ENCODE measurements at places on chromosomes 11 and 22. TPM values are rescaled to one million over a fixed set of nuclear protein-coding genes. Genes with fewer than 3 reads are reported as not detected.

Gene TSG101
- total RNA-seq = 43.9 TPM

Gene RIC3
- total RNA-seq = not detected

Gene KRTAP5-1
- total RNA-seq = not detected

Gene BIK
- 1.4 TPM for total RNA-seq

Gene APOL5
- total RNA-seq = not detected

Gene RTN4RL2
- 0.13 TPM for total RNA-seq

Gene SLN
- total RNA-seq = not detected

Gene LRRC55
- total RNA-seq = 0.13 TPM

Gene IL18
- not detected for total RNA-seq

Gene KLHDC7B
- total RNA-seq = not detected

Gene SLC37A2
- total RNA-seq = 1.1 TPM

Gene GNB1L
- total RNA-seq = 5.4 TPM

Gene MYOD1
- total RNA-seq = not detected

Gene USP2
- total RNA-seq = 0.25 TPM

Gene MFNG
- 197 TPM for total RNA-seq

Gene APOL4
- total RNA-seq = 3.6 TPM

GRCh38 chr11:75639762-75640181 is 29.1 kb downstream of the MAP6 start:
- DNase-seq = peak; percentile 71

DNA sequence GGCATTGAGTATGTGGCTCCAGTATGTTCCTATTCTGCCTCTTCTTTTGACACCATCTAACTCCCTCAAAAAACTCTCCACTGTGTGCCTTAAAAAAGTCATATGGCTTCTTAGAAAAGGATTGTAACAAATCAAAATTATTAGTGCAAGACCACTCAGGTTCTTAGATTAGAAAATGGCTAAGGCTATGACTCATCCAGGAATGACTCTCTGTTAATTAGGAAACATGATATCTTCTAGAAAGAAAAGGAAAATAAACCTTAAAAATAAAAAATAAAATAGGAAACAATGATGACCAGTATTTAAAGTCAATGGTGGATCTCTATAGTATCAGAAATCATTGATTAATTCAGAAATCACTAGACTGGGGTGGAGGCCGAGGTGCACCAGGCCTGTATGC is 21.7 kb downstream of the SLC25A17 start:
- DNase-seq = no peak

GRCh38 chr11:117928446-117929141 is 608 bp downstream of the TMPRSS13 start:
- no peak for DNase-seq

DNA sequence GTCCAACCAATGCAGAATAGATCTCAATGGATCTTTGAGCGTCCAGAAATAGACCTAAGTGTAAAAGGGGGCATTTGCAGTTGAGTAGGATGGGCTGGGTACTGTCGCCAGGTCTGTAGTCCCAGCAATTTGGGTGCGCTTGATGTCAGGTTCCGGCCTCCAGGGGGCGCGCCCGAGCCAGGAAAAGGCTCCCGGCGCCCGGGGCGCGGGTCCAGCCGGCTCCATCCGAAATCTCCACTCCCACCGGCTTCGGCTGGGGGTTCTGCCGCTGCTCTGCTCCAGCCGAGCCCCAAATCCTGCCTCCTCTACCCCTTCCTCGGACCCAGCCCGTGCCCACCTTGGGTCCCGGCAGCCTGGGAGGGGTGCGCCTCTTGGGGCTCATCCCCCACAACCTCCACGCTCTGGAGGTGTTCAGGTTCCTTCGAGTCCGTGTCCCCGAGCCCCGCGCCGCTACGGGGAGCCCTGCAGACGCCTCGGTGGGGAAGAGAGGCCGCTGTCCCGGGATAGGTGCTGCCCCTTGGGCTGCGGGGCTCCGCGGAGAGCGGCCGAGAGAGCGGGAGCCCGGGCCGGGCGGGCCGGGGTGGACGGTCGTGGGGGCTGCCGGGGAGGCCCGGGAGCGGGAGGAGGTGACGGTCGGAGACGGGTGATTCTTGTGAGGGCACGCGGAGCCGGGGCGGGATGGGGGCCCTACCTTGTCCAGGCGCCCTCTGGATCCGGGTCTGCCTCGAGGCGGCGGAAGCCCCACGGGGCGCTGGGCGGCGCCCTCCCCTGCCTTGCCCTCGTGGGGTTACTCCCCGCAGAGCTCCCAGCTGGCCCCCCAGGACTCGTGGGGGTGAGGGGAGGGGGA is 13.0 kb upstream of the CYB5R3 start:
- DNase-seq = no peak

- DNase-seq = no peak
Measured at GRCh38 chr11:106063009-106063408, 14.1 kb downstream of the KBTBD3 start.

DNA sequence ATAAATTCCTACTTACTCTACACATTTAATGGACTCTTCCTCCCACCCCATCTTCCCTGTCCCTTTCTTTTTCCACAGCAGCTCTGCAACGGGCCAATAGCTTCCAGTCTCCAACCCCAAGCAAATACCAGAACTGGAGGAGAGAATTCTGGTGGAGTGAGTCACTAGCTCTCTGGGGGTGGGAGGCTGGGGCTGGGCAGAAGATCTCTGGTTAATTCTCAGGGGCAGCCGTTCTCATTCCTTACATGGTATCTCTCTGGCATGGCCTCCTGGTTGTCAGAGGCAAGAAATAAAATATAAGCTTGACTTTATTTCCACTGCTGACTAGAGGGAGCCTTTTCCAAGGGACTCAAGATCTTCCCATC is 90.4 kb upstream of the PARVA start:
- no peak for DNase-seq

GRCh38 chr11:2463766-2464277 is 19.0 kb downstream of the KCNQ1 start:
- no peak for DNase-seq

DNA sequence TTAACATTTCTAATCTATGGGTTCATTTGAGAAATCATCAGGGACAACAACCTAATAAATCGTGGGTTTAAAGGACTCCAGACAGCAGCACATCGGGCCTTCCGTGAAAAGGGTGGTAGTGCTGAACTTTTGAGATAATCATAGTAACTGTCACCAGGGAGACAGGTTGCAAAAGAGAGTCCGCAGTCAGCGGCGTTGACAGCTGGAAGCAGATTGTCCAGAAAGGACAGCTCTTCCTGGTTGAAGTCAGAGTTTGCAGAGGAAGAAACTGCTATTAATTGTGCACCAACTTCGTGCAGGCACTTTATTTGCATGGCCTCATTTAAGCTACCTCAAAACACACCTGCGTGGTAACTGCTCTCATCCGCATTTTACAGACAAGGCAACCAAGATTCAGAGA is 20.5 kb upstream of the ISX start:
- DNase-seq = no peak

DNA sequence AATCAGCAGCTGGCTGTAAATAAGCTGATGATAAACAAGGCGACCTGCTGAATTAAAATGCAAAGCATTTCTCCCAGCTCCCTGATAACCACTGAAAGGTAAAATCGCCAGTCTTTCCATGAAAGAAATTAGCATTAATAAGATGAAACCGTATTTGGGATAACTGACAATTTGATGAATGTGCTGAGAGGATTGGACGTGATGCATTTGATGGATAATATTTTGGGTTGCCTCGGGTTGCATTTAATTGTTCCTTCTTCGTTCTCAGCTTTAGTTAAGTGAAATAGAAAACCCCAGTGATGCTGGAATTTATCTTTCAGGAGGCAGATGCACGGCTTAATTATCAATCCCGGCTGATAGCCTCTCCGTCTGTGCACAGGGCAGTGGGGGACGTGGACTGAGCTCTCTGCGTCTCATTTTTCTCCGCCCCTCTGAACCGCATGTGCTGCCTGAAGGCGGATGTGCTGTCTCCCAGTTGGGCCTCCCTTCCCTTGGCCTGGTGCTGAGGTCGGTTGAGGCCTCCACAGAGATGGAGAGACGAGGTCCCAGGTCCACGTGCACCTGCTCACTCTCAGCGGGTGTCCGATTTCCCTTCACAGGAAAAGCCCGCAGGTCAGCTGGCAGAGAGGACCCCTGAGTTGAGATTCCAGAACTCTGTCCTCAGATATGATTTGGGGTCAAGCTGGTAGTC is 846.2 kb downstream of the BRD1 start:
- DNase-seq = no peak

DNA sequence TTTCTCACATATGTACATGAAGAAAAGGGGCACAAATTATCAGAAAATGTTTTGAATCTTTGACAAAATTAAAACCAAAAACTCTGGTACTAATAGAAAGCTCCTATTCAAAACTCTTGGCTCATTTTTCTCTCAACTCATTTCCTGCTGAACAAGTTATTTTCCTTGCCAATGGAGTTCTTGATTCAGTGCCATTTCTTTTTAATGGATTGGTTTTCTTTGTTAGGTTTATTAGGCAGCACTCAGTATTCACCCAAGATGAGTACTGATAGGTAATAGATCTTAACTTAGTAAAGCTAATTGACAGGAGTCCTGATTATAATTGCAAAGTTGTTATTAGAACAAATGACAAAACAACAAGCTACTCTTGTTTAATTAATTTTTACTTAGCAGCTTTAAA is 279.4 kb upstream of the PDGFD start:
- DNase-seq = peak; percentile 11

DNA sequence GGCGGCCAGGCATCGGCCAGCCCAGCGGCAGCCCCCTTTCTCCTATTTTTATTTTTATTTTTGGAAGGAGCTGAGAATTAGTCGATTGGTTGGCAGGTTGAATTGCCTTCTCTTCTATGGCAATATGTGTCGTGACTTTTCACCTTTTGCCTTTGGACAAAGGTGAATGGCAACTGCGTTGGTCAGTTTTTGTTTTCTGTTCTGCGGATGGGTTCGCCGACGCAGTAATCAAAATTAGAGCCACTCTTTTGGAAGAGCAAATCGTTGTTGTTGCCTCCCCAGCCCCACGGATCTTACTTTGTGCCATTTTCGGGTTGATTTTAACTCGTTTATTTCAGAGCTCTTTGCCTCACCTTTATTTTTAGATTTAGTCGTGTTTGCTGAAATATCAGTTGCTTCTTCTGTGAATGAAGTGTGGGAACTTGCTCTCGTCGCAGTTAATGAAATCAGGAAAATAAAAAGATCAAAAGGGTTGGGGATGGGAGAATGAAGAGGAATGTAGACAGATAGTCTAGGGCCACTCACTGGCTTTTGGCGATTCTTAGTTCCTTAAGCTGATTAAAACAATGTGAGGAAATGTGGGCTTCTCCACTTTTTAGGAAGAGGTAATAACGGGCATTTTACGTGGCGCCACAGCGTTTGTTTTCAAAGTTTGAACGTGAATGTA is 1.6 kb downstream of the CECR2 start:
- DNase-seq = no peak

DNA sequence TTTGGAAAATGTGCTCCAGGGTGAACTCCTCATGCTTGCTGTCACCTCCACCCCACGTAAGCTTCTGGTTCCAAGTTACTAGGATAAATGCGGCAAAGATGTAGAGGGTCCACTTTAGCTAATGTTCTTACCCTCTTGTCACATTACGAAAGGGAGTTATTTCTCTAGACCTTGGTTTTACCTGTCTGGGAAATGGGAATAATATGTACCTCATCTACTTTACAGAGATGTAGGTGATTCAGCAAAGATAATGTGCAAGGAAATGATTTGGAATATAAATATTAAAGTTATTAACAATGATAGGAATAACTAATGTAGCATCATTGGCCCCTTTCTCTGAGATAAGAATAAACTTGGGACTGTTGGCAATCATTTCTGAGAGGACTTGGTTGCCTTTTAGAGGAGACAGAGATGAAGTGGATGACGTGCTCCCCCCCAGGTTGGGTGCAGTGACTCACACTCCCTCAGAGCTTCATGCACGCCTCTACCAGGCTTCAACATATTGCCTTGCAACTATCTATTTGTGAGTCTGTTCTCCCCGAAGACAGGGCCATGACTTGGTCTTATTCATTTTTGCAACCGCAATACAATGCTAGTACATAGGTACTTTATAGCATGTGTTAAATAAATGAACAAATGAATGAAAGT is 97.1 kb downstream of the ME3 start:
- DNase-seq = peak; percentile 17

- DNase-seq = no peak
Measured at GRCh38 chr11:11946180-11946579, 62.2 kb downstream of the DKK3 start.

- DNase-seq = peak; percentile 25
Measured at GRCh38 chr22:46727813-46728364, 10.2 kb downstream of the CERK start.

DNA sequence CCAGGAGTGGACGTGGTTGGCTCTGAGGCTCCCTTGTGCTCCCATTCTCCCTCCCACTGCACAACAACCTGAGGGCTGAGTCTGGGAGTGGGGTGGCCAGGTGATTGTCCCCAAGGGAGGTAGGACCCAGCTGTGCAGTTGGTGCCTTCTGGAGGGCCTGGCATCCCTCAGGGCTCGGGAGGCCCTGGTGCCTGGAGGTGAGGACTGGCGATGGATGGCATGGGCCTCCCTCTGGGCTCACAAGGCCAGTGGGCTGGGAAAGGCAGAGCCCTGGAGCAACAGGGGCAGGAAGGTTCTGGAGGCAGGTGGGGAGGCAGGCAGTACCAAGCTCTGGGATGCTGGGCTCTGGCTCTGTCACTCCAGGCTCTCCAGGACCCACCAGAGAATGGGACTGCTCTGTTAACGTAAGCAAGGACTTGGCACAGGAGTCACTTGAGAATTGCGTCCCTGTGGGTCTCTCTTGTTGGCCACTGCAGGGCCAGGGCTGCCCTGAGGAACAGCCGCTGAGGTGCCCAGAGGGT is 114.2 kb downstream of the KCNQ1OT1 start:
- no peak for DNase-seq

DNA sequence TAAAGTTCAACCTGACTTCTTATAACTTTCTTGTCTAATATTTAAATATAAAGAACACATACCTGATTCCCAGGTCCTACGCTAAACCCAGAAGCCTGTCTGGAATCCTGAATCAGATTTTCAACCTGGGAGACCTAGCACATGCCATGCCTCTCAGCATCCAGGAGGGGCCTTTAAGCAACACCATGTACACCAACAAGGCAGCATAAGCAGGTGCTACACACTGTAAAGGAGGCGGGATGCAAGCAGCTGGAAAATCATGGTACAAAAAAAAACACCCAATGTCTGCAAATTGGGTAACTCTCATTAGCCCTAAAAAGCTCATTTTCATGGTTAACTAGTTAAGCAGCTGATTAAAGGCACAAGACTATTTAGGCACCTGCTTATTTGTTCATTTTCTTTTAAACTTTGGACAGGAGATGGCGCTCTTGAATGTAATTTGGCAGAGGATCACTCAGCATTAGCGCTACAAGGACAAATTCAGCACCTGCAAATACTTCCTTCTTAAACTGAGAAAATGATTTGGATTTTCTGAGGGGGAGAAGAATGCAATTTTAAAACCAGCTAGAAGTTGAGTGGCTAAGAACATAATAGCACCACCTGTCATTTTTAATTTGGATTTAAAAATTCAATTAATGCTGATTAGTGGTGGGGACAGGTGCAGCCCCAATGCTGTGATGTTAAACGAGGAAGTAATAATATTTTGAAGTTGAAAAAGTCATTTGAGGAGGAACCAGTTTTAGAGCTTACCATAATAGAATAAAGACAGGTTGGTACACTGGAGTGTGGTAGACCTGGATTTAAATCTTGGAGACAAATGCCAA is 104.0 kb downstream of the FAR1 start:
- peak; percentile 77 for DNase-seq

All from dermis microvascular lymphatic vessel endothelial cell (primary cell).